ENCODE measurements at places on chromosomes 2 and 18.

DNA sequence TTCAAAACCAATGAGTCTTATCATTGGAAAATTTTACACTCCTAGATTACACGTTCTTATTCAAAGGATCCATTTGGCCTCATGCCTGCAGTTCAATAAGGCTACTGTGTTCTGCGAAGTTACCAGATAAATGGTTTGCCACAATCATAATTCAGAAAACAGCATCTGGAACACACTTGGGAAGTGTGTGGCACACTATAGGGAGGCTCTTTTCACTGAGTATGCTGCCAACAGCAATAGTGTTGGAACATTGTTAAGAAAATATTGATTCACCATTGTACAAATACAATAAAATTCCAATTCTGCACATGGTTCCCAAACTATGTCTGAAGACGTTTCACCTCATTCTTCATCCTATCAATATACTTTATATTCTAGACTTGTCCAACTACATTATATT, 141.4 kb upstream of the DOK6 start:
- no peak for DNase-seq

DNA sequence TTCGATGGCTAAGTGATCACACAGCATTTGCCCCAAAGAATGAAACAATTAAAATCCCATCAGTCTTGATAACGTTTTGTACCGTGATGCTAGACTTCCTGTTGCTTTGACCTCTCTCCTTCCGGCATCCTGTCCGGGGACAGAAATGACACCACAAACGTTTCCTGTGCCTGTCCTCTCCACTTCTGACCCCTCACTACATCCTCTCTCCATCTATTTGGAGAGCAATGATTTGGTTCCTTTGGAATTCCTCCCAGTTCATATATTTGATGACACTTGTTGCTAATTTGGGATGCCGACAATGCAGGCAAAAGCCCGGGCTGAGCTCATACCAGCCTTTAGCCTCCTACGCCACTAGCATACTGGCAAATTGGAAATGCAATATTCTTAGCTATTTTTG, 151.2 kb upstream of the CCDC68 start:
- no peak for DNase-seq

DNA sequence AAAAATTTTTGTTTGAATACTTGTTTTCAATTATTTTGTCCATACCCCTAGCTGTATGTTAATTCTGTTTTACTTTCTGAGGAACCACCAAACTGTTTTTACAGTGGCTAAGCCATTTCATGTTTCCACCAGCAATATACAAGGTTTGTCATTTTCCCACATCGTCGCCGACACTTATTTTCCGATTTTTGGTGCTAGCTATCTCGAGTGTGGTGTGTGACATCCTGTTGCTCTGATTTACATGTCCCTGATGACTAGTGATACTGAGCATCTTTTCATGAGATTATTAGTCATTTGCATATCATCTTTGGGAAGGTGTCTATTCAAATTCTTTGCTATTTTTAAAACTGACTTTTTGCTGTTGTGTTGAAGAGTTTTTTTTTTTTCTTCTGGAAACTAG, 7.2 kb upstream of the GPC1 start:
- DNase-seq, result no peak

DNA sequence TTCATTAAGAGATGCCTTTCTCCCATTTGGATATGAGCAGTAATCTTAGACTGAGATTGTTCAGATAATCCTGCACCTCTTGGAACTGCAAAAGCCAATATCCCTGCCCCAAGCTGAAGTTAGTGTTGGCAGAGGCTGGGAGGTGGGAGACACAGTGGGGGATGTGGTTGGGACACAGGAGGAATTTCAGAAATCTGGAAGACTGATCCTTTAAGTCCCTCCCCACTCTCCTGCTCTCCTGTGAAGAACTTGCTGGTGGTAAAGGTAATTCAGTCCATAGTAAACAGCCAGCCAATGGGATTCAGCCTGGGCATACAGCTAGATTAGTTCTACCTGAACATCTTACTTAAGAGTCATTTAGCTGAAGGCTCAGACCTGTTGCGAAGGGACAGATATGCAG, 50.0 kb upstream of the TMEM178A start:
- peak; percentile 37 for DNase-seq

- DNase-seq, result no peak
Observed at GRCh38 chr2:195342061-195342460, 315.0 kb upstream of the SLC39A10 start.

DNA sequence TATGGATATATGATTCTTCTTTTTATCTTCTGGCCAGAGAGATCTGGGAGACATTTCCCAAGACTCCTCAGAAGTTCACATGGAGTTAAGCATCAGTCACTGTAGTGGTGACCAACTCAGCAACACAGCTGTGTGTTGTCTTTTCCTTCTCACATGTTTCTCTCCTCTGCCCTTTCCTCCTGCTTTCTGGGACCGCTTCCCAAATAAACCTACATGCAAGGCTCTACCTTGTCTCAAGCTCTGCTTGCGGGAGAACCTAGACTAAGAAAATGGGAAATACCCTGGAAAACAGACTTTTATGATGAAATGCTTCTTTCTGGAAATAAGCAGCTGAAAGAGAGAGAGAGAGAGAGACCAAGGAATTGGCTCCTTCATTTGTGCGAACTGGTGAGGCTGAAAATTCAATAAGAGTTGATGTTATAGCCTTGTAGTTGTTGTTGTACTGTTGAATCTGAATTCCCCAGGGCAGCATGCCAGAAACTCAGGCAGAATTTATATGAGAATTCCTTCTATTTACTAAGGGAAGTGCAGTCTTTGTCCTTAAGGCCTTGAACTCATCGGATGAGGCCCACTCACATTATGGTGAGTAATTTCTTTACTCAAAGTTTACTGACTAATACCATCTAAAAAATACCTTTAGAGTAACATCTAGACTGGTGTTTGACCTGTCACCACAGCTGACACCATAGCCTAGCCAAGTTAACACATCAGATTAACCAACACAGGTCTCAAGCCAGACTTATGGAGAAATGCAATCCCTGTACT, 22.7 kb upstream of the DSC1 start:
- no peak for DNase-seq

- DNase-seq, result no peak
Observed at GRCh38 chr2:30636311-30636710, 170.9 kb downstream of the CAPN13 start.

DNA sequence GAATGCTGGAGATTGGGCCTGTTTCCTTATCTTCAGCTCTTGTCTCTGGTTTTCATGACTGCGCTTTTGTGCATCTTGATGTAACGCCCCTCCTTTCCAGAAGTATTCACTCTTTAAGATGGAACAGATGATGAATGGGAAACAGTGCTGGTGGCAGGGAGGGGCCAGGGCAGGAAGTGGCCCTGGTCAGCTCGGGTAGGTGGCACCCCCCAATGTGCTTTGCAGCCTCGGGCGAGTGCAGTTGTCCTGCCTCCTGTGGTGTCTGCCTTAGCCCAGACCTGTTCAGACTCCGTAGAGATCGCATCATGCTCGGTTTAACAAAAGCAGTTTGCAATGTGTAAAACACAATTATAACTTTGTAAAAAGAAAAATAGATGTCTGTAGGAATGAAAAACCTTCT, 17.0 kb upstream of the MGAT4A start:
- DNase-seq, result no peak

DNA sequence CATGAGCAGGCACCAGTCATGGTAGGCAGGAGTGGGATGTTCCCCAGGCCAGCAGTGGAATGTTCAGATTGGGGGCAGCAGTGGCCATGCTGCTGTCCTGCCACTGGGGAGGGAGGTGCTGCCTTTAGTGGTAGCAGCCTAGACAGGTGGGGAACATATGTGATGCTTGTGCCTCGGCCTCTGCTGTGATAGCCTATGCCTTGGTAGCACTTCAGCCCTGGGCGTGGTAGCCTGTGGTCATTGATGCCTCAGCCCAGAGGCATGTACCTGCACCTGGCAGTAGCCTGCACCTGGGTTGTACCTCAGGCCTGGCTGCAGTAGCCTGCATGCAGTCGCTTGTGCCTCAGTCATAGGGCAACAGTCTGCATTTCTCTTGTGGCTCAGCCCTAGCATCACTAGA, 7.1 kb downstream of the RFTN2 start:
- no peak for DNase-seq

GRCh38 chr2:74027496-74027895, 42.8 kb downstream of the TET3 start:
- DNase-seq, result no peak

- DNase-seq, result peak; percentile 95
Observed at GRCh38 chr2:231393149-231394131, 2.1 kb upstream of the B3GNT7 start.

DNA sequence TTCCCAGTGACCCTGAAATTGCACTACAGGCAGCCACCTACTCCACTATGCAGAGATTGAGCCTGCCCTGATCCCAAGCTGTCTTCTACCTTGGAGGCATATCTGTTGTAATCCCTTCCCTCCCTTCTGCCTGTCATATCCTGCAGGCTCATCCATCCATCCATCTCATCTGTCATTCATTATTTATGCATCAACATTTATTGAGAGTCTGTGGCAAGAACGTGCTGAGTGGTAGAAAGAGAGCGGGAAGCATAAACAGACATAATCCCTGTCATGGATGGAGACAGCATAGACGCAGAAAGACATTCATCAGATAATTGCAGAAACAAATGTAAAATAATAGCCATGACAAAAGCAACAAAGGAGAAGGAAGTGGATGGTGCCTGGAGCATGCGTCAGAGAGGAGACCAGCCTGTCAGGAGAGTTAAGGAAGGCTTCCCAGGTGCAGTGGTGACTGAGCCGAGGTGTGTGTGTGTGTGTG, 110.7 kb upstream of the STPG4 start:
- DNase-seq, result no peak

DNA sequence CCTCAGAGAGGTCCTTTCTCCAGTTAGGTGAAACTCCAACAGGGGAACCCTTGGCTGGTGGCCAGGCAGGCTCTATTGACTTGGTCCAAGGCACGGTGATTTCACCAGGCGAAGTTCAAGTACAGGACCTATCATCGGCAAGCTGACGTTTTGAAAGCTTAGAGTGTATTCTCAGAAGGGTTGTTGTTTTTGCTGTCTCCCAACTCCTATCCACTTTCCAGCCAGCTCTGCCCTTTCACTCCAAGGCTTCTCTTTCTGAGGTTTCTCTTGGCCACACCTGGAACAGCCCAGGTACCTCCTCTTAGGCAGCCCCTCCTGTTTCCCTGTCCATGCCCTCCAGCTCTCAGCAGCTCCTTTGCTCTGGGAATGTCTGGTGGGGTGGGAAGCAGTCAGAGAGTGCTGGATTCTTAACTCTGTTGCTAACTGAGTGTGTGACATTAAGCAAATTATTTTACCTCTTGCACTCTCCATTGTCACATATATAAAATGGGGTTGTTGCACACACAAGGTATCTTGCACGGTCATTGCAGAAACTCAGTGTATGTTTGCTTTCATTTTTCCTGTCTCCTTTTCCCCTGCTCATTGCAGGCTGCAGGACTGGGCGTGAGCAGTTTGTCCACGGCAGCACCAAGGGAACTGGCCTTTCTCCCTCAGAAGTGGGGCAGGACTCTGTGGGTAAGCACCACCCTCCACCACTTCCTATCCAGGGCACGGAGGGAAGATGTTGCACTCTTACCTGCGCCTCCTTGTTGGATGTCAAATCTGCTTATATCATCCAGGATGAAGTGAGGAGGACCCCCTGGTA, 30.2 kb downstream of the CAPN13 start:
- no peak for DNase-seq

GRCh38 chr18:52007105-52007504, 332.9 kb upstream of the DCC start:
- peak; percentile 7 for DNase-seq

- DNase-seq, result no peak
Observed at GRCh38 chr2:28589746-28590463, 94.0 kb downstream of the PLB1 start.

DNA sequence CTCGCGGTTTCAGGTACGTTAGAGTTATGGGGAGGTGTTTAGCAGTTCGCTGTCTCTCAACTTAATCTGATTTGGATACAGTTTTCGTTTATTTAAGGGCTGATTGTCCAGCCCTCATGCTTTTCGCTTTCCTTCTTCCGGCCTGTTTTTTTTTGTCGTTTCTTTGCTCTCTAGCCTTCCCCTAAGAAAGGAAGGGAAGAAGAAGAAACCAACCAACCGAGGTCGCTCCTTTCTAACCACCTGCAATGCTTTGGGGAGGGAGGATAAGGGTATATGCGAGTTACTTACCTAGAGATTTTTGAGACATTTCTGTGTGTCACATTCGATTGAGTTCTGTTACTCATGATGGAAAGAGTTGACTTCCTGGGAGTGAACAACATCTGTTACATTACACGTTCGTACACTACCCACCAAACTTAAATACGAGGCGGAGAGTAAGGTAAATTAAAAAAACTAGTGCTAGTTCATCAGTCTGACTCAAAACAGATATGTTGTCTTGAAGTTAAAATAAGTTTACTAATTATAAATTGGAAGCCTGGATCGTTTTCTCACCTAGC, 918 bp downstream of the EIF5B start:
- peak; percentile 22 for DNase-seq

DNA sequence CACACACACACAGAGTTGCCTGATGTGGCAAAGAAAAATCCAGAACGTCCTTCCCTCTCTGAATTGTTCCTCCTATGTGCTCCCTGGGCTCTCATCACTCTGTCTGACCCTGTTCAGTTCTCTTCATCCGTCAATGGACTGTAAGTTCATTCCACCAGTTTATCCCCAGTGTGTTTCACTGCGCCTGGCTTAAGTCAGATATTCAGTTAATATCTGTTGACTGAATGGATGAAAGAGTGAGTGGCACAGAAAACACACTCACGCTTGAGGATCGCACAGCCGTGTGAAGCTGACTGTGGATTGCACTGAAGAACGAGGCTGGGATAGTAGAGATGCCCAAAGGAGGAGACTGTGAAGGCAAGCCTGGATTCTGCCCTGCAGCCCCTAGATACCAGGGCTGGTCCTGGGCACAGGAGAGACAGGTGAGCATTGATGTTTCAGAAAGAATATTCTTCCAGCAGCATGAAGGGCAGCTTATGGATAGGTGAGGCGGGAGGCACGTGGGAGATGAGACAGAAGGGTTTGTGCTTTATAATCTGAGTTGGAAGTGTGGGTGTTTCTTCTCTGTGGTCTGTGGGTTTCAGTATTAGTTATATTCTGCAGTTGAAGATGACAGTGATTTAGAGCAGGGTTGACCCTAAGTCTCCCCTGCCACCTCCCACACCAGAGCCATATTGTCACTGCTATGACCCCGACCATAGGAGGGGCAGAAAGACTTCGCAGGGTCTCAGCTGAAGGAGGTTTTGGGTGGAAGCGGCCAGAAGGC, 129.9 kb downstream of the SOCS6 start:
- DNase-seq, result no peak

- DNase-seq, result peak; percentile 30
Observed at GRCh38 chr2:68256093-68256450, 3.7 kb upstream of the PPP3R1 start.

- peak; percentile 90 for DNase-seq
Observed at GRCh38 chr2:71923887-71924533, 223.7 kb downstream of the CYP26B1 start.

DNA sequence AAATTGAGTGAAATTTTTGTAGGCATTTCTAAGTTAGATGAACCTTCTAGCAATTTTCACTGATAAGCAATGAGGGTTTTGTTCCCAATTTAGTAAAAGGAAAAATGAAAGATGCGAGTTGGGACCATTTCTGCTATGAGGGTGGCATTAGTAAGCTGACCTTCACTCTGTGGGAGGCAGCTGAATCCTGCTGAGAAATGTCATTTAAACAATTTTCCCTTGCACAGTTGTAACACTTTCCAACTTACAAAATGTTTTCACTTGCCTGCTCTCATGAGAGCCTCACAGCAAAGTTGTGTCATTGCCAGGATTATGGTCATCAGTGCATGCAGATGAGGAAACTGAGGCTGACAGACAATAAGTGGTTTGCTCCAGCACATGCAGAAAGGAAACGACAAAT, 527.7 kb downstream of the TNS1 start:
- no peak for DNase-seq

- DNase-seq, result no peak
Observed at GRCh38 chr18:56748698-56749268, 97.6 kb downstream of the WDR7 start.
